GM04503 (cell line): ENCODE measurements at places on chromosomes 2 and 18.

DNA sequence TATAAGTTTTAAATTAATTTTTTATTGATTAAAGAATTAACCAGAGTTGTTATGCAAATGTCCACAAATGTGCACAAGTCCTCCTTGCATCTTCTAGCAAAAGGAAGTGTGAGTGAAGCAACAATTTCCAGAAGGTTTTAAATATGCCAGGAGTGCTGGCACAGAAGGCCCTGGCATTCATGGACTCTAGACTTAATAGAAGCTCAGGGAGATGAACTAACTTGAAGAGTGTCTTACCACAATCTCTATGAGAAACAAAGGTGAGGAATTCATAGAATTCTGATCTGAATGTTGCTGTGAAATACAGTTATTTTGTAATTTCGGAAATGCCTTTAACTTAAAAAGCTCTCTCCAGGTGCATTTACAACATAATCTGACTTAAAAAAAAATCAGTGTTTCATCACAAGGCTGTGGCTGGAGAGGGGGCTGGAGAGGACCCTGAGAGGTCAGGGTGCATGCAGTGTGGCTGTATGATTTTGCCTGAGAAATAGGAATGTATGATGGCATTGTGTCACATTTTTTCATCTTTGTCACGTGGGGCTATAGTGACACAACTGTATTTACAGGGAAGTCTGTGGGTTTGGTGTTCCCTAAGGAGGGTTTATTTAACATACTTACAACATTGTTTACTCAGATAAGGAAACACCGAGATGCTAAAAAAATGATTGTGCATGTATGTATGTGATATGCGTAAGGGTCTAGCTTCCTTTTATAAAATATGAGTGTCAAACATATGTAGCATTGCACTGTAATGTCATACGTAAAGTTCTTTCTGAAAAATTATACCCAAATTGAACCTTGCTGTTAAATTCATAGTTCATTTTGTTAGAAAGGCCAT lies 66.2 kb downstream of the MAP4K4 start:
- DNase-seq: no peak

GRCh38 chr18:59423259-59423658 lies 64.2 kb upstream of the LMAN1 start:
- DNase-seq: no peak

DNA sequence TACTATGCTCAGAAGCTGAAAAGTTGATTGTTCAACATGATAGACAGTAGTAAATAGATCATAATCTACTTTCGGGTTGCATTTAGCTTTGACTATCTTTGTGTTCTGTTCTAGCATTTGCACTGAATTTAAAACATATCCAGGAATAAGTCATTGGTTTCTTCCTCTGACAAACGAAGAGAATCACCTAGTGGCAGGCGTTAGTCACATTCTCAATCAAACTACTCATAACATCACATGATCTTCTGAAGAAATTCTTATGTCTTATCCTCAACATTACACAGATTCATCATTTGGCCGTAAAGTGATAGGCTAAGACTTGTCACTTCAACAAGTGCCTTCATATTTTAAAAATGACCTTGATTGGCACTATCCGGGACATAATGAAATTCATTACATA lies 63.6 kb upstream of the TTC21B start:
- DNase-seq: no peak

DNA sequence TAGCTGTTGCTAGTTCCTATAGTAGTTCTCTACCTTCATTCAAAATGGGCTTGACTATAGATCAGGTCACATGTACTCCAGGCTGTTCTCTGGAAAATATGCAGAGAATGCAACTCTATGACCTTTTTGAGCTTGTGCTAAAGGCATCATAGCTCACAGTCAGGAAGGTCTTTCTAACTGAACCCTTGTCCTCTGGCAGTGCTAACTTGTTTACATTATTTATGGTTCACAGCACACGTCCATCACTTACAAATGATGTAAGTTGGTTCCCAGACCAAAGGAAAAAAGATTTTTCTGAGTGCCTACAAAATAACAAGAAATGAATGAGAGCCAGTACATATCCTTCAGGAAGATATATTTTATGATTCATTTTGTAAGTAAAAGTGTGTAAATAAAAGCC lies 236.1 kb downstream of the GCA start:
- DNase-seq: no peak

DNA sequence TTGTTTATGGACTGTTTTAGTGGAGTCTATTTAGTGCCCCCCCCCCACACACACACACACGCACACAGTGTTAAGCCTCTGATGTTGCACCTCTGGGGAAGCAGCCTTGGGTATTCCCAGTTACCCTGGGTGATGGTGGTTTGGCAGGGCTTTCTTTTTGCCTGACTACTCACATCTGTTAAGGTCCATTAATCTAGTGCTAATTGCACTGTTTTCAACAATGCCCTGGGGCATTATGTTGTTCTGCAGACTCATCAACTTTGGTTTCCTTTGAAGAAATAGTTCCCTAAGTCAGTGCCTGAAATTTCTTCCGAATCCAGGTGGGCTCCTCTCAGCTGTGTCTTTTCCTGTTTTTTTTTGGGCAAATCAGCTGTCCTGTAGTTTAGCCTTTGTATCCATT lies 34.7 kb downstream of the SPOPL start:
- DNase-seq: peak; percentile 66
